ENCODE measurements at places on chromosomes 2 and 18.

DNA sequence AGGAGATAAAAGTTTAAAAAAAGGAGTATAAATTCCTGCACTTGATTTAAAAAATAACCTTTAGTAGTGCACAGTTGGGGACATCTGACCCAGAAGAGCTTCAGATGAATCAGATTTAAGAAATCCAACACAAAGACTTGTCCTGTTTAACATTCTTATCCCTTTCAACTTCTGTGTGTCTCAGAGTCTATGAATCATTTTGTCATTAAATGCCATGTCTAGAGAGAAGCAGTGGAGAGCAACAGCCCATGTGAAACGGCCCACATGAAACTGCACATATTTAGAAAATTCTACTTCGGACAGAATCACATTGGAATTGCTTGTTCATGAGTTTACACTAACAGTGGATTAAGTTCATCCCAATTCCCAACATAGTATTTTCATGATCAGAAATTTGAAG lies 278.6 kb downstream of the SLC8A1 start:
- no peak for DNase-seq

DNA sequence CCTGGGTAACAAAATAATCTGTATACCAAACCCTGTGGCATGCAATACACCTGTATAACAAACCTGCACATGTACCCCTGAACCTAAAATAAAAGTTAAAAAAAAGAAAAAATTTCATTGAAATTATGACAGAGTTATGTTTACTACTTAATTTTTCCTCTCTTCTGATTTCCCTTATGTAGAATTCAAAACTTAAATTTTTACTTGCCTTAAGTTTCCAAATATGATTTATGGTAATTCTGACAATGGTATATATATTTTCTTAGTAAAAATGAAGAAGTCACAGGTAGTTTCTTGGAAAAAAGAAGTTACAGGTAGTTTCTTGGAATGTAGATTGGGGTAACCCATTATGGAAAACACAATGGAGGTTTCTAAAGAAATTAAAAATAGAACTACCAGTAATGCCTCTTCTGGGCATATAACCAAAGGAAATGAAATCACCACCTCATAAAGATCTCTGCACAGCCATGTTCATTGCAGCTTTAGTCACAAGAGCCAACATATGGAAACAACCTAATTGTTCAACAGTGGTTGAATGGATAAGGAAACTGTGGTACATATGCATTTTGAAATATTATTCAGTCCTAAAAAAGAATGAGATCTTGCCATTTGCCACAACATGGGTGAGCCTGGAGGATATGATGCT lies 164.9 kb downstream of the BABAM2 start:
- DNase-seq, result no peak

GRCh38 chr2:222688917-222689316 lies 17.5 kb downstream of the MOGAT1 start:
- DNase-seq, result no peak

DNA sequence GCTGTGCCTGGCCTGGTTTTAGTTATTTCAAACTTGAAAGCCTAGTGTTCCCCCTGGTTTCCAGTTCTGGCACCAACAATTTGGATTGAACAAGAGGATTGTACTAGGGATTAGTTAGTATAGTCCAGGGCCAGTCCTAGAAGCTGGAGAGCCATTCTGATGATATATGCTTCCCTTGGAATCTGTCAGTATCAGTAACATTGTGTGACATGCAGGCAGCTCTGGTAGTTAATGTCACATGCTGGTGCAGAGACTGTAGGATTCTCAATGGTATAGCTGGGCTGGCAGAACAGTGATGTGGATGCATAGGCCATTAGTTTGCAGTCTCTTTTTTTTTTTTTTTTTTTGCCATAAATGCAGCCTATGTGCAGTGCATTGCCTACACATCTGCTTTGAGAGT lies 3.6 kb downstream of the MGAT5 start:
- no peak for DNase-seq

DNA sequence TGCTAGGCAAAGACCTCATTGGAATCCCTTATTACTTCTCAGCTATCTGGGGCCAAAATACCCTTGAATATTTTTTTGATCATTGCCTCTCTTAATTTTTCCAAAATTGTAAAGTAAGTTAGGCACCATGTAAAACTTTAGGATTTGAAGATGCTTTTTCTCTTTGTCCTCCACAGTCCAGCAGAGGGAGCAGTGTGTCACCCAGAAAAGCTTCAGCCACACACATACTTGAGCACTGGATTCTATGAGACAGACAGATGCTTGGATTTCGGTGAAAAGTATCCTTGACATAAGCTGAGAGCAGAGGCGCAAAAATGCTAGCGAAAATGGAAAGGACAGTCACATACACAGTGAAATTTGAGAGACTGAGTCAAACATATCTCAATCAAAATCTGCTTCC lies 74.7 kb upstream of the KCNJ3 start:
- no peak for DNase-seq
